Glomerular endothelial cell (primary cell): ENCODE measurements at places on chromosomes 12 and 14. TPM values are rescaled to one million over a fixed set of nuclear protein-coding genes. Genes with fewer than 3 reads are reported as not detected.

DNA sequence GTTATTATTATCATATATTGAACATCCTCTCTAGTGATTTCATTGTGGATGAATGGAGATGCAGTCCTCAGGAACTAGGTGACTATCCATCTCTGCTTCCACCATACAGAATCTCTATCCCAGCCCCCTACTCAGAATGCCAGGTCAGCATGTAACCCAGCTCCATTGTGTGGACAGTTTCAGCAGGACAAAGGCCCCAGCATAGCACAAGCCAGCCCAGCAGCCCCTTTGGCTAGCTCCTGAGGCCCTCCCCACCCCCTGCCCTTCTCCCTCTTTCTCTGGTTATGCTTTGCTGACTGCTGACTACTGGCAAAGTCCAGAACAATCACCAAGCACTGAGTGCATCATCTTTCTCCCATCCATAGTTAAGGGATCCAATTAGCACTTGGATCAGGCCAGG is 5.8 kb upstream of the SPRYD4 start:
- no peak for DNase-seq

TMEM229B gene
- 1.6 and 2.9 TPM in 2 replicates for total RNA-seq

YBX3 gene
- total RNA-seq = 335 and 368 TPM in 2 replicates

DNA sequence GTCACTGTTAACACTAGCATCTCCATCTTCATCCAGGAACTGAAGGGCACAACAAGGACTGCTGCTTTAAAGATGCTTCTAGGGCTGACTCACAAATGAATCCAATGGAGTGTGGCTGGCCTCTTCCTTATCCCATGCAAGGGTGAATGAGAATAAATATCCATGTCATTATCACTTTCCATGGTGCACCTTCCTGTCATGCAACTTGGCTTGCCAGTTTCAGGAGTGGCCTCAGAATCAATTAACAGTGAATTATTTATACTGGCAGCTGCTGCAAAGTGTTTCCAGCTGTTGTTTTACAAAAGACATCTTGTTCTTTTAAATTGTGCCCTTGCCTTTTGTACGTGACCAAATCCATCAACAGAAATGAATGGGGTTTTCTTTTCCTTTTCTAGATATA is 499.3 kb upstream of the TMEM132C start:
- DNase-seq = no peak

GRCh38 chr12:24496755-24497154 is 452.1 kb downstream of the BCAT1 start:
- no peak for DNase-seq

CISTR gene
- total RNA-seq = not detected in 2 replicates

TOMM20L gene
- not detected in 2 replicates for total RNA-seq

SLC17A8 gene
- total RNA-seq = not detected in 2 replicates

DNA sequence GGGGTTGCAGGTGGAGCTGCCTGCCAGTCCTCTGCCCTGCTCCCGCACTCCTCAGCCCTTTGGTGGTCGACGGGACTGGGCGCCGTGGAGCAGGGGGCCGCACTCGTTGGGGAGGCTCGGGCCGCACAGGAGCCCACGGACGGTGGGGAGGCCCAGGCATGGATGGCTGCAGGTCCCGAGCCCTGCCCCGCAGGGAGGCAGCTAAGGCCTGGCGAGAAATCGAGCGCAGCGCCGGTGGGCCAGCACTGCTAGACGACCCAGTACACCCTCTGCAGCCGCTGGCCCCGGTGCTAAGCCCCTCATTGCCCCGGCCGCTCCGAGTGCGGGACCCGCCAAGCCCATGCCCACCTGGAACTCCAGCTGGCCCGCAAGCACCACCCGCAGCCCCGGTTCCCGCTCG is 221.8 kb downstream of the BTG1 start:
- no peak for DNase-seq

DAO gene
- not detected in 2 replicates for total RNA-seq

GRCh38 chr14:57769863-57770523 is 95.9 kb downstream of the SLC35F4 start:
- DNase-seq = no peak

EIF2B1 gene
- 90.2 and 94.2 TPM in 2 replicates for total RNA-seq
